ENCODE measurements at places on chromosomes 3 and 15. TPM values are rescaled to one million over a fixed set of nuclear protein-coding genes. Genes with fewer than 3 reads are reported as not detected.

Gene GP5
- total RNA-seq: 0.67 TPM

DNA sequence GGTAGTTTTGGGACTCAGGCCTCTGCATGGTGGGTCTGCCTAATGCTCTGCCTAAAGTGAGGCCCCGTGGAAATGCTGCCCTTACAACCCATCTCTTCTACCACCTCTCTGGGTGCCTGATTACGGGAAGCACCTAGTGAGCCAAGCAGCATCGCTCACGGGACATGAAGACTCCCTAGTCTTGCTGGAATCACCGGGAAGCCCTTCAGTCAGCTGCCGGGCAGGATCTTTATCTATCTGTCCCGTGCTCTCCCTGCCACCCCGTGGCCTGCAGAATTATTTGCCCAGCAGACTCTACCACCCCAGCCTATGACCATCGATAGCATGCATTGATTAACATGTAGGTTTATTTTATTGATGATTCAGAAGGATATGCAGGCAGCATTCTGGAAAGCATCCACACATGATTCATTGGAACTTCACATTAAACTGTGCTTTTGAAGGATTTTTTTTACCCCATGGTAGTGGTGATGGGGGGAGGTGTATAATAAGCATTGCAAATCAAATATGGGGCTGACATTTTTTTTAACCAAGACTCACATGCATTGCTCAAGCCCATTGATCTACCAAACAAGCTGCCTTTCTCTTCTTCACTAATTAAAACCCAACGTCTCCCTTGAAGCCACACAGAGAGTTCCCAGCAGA lies 63.1 kb downstream of the ATP2B2 start:
- no peaks in the 10 kb centered on the region for H3K36me3 ChIP-seq
- H3K27ac ChIP-seq: no peak overlapping the region
- DNase-seq: no peak

Gene LMLN
- total RNA-seq: 10.9 TPM

Gene KNG1
- total RNA-seq: not detected

Data from thyroid gland (tissue), 4 donors.